ENCODE measurements at places on chromosomes 12 and 14.

- no peak for DNase-seq
These were observed 17.2 kb upstream of the GSC start for GRCh38 chr14:94787092-94787491.

GRCh38 chr12:124251186-124251585 is 43.7 kb upstream of the RFLNA start:
- no peak for DNase-seq

DNA sequence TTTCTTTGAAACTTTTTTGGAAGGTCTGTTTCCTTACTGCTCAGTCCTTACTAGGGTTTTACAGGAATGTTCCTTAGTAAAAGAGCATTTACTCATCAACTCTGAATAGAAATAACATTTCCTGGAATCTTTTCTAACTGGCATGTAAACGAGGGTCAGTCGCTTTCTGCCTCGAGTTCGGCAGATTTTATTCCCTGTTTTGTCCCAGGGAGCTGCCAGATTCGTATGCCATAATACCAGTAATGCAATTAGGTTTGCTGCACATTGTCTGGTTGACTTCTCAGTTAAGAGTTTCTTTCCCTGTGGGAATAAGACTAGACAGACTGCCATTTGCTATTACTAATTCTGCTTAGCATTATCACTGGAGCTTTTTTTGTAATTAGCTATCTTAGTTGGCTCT is 91.9 kb downstream of the VRK1 start:
- DNase-seq: no peak

DNA sequence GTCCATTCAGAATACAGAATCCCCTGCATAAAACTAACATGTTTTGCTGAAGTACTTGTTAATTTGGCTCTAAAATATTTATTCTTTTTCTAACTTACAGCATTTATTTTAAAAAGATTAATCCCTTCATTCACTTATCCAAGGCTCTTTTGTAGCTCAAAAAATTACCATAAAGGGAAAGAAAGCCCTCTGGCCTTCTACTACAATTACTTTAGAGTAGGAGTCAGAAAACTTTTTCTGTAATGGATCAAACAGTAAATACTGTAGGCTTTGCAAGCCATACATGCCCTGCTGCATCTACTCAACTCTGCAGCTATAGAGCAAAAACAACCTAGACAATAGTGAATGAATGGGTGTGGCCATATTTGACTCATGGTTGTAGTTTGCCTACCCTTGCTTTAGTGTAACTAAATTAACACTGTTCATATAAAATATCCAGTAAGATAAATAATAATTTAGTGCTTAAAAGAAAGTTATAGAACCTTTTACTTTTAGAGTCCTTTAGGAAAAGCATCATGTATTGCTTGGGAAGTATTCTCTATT is 74.2 kb upstream of the ZFP36L1 start:
- DNase-seq: no peak

GRCh38 chr12:124626971-124627411 is 59.6 kb upstream of the NCOR2 start:
- DNase-seq: no peak

DNA sequence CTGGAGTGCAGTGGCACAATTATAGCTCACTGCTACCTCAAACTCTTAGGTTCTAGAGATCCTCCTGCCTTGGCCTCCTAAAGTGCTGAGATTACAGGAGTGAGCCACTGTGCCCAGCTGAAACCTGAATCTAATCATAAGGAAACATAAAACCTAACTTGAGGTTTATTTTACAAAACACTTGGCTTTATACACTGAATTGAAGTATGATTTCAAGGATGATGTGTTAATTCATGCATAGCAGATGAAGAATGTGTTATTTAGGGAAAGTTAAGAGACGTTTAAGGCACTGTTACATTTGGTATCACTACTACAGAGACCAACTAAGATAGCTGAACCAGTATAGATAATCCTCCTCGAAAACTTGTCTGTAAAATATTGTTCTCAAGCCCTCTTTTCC is 6.4 kb downstream of the DICER1 start:
- no peak for DNase-seq

DNA sequence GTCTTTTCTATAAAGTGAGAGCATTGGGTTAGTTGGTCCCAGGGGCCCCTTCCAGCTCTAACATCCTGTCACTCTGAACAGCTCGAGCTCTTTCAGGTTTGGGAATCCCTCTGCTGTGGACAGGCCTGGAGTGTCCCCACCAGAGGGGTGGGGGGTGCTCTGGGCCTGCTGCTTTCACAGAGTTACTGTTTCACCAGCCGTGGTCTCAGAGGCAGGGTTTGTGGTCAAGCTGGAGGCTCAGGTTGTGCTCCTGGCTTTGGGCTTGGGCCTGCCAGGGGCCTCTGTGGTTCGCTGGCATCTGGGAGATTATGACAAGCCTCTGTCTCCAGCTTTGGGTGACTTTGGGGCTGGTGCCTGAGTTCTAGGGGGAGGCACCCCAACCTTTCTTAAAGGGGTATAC is 59.6 kb downstream of the FBXL14 start:
- DNase-seq: no peak

- no peak for DNase-seq
These were observed 9.2 kb upstream of the CCDC196 start for GRCh38 chr14:66476964-66477363.

DNA sequence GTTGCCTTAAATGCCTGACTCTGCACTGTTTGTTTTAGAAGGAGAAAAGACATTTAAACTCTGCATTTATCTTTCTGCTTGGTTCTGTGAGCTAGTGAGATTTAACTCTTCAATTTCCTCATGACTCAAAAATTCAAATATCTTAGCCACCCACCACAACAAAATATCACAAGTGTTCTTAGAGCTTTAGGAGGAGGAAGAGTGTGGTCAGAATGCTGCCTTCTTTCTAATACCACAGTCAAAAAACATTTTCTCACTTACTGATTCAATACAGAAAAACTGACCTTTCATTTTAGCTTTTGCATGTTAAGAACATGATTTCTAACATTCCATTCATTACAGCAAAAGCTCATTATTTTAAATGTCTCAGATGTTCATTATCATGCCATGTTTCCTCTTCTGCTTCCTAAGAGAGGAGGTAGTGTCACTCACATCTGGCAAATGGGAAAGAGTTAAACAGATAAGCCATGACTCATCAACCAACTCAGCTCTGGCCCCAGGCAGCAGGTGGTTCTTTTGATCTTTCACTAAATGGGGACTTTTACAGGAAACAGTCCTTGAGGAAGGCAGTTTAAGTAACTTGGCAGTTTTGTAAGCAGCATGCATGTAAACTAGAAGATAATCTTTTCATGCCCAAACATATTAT is 56.4 kb upstream of the RNU6-8 start:
- DNase-seq: no peak

GRCh38 chr12:51639361-51639760 is 48.3 kb downstream of the SCN8A start:
- DNase-seq: no peak

Data from NCI-H1436 treated with DMSO at 0.1 percent for 48 hours (cell line).